Stimulated activated CD8-positive, alpha-beta memory T cell treated with anti-CD3 and anti-CD28 coated beads, Interleukin-4, amount 100 ng/mL, for 24 hours (primary cell): ENCODE measurements at places on chromosomes 5 and 9.

GRCh38 chr5:109876030-109876725 is 186.5 kb downstream of the MAN2A1 start:
- DNase-seq, result no peak

GRCh38 chr5:40240111-40240510 is 439.6 kb upstream of the PTGER4 start:
- DNase-seq, result no peak

GRCh38 chr5:57338068-57338867 is 144.3 kb downstream of the ACTBL2 start:
- no peak for DNase-seq

GRCh38 chr5:140355546-140355945 is 4.4 kb upstream of the SLC4A9 start:
- no peak for DNase-seq

DNA sequence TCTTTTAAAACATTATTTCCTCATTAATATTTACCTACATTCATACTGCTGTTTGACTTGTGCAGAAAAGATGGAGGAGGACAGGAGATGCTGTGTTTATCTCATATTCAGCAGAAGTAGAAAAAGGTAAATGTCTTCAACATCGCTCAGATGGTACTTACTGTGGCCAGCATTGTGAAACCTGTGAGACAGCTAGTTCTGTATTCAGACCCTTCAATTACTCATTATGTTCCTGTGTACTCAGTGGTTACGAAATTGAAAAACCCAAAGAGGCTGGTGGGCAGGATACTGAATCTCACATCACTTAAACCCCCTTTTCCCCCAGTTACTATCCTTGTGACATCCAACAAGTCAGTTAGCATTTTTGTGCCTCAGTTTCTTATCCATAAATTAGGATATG is 216.0 kb downstream of the KDM4C start:
- no peak for DNase-seq

- DNase-seq, result no peak
These were observed 26.8 kb upstream of the PRUNE2 start for GRCh38 chr9:76932757-76933156.

DNA sequence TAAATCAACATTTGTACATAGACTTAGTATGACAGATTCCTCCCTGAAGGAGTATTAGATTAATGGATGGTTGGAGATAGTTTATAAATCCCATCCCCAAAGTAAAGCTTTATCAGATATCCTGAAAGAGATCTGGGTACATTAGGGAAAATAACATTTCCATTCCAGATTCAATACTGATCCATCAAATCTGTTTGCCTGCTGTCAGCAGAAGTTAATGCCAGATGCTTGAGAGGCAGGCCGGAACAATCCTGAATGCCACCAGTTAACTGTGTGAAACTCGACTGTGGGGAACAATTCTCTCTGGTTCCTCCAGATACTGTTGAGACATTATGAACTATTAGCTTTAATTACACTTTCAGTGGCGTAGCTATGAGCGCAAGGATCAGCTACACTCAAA is 1166.8 kb downstream of the MAT2B start:
- DNase-seq, result no peak

DNA sequence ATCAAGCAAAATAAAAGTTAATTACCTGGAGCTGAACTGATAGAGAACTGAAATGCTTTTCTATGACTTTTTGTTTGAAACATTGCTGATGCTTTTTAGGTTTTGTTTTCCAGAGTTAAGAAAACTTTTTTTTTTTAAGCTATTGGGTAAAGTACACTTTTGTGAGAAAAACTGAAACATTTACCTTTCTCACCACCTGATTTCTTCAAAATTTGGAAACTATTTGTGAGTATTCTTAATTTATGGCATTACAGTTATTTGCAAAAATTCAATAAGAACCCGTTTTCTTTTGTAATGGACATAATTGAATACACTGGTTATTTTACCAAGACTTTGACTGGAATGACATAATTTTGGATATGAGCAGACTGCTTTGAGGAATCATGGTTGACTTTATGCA is 6.6 kb downstream of the C9orf153 start:
- no peak for DNase-seq

DNA sequence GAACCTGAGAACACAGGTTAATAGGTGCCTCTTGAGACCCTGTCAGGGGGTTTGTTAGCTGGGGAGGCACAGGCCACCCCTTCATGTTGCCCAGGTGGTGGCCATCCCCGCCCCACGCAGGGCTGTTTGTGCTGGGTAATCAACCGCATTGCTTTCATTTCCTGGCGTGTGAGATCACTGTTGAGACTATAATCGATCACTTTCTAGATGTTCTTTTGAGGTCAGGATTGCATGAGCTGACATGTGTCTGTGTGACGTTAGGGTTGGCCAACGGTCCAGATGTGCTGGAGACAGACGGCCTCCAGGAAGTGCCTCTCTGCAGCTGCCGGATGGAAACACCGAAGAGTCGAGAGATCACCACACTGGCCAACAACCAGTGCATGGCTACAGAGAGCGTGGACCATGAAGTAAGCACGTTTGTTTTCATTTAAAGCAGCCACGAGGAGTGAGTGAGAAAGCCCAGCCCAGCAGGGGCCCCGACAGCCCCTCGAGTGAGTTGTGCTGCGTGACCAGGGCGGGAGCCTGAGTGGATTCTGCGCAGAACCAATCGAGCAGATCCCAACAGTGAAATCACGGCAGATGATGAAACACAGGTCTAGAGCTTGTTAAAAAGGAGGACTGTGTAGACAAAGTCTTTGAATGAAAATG is 115.0 kb upstream of the CACNA1B start:
- no peak for DNase-seq

- peak; percentile 16 for DNase-seq
These were observed 253.4 kb downstream of the ARHGAP26 start for GRCh38 chr5:143023411-143024096.

DNA sequence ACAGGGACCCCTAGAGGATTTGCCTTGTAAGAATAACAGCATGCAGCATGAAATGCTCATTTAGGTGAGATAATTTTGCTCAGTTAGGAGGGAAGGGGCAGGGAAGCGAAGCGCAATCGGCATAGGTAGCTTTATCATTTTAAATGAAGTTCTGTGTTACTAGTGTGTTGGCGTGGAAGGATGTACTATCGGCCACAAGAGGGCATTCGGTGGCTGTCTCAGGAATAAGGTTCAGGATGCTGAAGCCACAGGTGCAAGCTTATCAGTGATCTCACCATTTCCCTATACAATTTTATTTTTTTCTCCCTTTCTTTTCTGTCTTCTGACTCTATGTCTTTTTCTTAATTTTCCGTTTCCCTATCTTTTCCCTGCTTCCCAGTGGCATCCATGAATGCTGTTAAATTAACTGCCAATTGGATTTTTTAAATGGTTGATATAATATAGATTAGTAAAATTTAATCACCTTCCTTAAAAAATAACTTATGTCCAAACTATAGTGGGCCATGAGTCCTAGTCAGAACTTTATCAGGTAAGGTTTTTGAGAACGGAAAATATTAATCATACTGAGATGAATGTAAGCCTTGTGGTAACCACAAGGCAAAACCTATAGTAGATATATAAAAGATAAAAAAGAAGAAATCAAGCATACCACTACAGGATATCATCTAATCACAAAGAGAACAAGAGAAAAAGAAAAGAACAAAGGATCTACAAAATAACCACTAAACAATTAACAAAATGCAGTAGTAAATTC is 1.2 kb upstream of the INSL6 start:
- DNase-seq, result no peak

GRCh38 chr5:12985142-12985541 is 959.3 kb downstream of the DNAH5 start:
- DNase-seq, result no peak

- no peak for DNase-seq
These were observed 686.8 kb downstream of the KCTD16 start for GRCh38 chr5:144857454-144857853.

DNA sequence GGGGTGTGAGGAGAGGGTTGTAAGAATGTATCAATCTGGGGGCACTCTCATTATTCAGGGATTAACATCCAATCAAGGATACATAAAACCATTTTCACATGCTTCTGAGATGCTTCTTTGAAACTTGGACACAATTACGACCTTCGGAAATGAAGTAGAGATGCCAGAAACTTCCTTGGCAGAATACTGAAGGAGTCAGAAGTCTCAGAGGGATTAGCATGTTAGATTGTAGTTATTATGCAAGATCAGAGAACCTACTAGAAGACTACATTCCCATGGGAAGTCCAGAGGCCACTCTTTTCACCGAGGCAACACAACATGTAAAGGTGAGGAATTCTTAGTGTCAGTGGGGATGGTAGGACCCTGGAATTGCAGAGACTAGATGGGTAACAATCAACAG is 5.1 kb upstream of the SLC22A4 start:
- no peak for DNase-seq

- DNase-seq, result no peak
These were observed 139.6 kb upstream of the LRRTM2 start for GRCh38 chr5:139014726-139015125.

- no peak for DNase-seq
These were observed 86.0 kb downstream of the RXRA start for GRCh38 chr9:134412298-134412711.

DNA sequence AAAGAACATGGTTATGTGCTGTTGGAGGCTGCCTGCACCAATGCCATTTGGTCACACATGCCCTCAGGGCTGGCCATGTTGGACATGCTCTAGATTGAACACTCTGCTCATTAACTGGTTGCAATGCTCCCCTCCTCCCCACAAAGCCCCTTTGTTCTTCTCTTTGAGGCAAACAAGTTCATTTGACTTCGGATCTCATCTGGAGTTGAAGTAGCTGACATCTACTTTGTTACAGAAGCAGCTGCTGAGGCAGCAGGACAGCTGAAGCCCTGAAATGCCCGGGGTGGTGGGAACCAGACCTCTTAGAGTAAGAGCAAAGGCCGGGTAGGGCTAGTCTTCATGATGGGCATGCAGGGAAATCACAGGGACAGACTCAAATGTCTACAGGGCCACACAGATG is 123.5 kb downstream of the APBA1 start:
- no peak for DNase-seq

- DNase-seq, result no peak
These were observed 198.2 kb downstream of the KIF4B start for GRCh38 chr5:155211764-155212163.

- DNase-seq, result no peak
These were observed 282.4 kb upstream of the KLF9 start for GRCh38 chr9:70696694-70697335.

GRCh38 chr5:110832683-110833082 is 93.9 kb downstream of the SLC25A46 start:
- no peak for DNase-seq

DNA sequence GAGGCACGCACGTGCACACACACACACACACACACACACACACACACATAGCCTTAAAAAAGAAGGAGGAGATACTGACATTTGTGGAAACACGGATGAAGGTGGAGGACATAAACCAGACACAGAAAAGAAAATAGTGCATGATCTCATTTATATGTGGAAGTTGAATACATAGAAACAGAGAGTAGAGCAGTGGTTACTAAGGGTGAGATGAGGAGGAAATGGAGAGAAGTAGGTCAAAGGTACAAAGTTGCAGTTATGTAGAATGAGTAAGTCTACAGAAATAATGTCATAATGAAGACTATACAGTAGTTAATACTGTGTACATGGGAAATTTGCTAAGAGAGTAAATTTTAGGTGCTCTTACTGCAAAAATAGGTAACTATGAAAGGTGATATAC is 412.2 kb upstream of the CDH9 start:
- no peak for DNase-seq

GRCh38 chr9:91835632-91836031 is 114.4 kb downstream of the ROR2 start:
- no peak for DNase-seq

GRCh38 chr9:4009006-4009511 is 290.8 kb downstream of the GLIS3 start:
- DNase-seq, result no peak

GRCh38 chr5:139061274-139061673 is 136.9 kb downstream of the SIL1 start:
- no peak for DNase-seq

- no peak for DNase-seq
These were observed 672.1 kb upstream of the RIOK2 start for GRCh38 chr5:97854871-97855762.

DNA sequence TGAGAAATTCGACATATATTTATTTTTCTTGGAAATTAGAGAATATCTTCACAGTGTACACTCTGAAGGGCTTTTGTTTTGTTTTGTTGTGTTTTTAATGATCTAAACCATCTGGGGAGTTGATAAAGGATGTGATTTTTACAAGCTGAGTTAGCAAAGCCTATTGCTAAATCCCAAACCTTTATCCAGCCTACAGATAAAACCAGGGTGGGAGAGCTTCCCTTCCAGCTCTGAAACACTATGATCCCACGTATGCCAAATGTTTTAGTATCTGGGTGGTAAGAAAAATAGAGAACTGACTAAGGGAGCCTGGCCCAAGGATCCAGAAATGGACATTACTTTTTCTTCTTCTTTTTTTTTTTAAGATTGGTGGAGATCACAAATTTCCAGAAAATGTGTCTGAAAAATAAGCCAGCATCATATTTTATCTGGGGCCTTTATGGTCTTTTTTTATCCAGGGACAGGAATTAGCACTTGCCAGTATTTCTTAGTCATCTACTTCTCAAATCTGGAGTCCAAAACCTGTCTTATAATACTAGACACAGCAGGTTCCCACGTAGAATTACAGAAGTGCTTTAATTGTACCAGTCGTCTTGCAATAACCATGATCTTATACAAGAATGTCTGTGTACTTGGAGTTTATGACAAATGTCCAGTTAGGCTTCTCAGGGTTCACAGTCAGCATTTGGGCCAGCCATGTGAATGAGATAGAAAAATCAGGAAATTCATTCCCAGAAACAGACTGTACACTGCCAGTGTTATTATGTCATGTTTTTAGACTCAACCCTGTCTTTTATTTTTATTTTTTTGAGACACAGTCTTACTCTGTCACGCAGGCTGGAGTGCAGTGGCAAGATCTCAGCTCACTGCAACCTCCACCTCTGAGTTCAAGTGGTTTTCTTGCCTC is 290.8 kb upstream of the MPDZ start:
- DNase-seq, result no peak

- DNase-seq, result no peak
These were observed 988.5 kb downstream of the CDH18 start for GRCh38 chr5:18999478-18999877.

- DNase-seq, result no peak
These were observed 14.4 kb upstream of the SYNPO start for GRCh38 chr5:150625831-150626746.

DNA sequence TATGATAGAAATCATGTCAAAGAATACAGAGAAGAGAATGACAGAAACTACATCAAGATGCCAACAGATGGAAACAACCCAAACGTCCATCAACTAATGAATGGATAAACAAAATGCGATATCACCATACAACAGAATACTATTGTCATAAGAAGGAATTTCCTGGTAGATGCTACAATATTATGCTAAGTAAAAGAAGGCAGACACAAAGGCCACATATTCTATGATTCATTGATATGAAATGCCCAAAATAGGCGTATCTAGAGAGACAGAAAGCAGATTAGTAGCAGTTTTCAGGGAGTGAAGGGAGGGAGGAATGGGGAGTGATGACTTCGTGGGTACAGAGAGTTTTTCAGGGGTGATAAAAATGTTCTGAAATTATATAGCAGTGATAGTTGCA is 58.3 kb upstream of the AKNA start:
- no peak for DNase-seq
